ENCODE measurements at places on chromosomes 6 and 20. TPM values are rescaled to one million over a fixed set of nuclear protein-coding genes. Genes with fewer than 3 reads are reported as not detected.

STX11 gene
- total RNA-seq: 0.94 TPM

MATN4 gene
- 21.2 TPM for total RNA-seq

UNC5CL gene
- total RNA-seq: 0.20 TPM

FLRT3 gene
- total RNA-seq: 62.7 TPM

Measured in spinal cord (tissue), 10 donors.